IPS DF 19.7 (cell line): ENCODE measurements at places on chromosomes 1 and 21.

GRCh38 chr1:214524824-214525223, 26.6 kb downstream of the PTPN14 start:
- no peak for DNase-seq

- DNase-seq, result no peak
Observed at GRCh38 chr1:21590934-21591333, 78.2 kb downstream of the RAP1GAP start.

DNA sequence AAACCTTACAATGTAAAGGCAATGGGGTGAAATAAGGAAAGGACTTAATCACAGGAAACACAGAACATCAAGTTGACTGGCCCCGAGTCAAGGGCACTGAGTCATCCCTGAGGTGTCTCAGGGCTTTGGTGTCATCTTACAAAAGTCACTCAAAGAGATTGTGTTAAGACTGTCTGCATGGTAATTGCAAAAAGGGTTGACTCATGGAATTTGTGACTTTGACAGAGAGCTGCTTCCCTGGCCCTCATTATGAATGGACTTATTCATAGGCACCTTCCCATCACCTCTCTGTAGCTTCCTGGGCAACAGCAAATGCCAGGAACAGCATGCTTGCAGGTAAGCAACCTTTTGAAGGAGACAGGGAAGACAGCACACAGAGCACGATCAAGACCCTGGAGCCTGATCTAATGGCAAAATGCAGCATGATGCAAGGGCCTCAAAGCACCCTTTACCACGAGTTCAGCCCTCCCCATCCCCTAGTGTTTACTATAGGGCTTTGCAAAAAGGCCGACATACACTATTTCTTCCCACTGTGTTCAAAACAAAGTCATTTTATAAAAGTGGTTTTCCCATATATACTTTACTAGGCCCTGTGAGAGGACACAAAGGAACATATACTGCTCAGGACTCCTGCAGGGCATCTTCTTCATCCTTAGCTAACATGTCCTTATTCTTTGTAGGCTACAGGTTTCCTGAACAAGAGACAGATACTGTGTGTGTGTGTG, 17.1 kb downstream of the ZP4 start:
- peak; percentile 89 for DNase-seq

DNA sequence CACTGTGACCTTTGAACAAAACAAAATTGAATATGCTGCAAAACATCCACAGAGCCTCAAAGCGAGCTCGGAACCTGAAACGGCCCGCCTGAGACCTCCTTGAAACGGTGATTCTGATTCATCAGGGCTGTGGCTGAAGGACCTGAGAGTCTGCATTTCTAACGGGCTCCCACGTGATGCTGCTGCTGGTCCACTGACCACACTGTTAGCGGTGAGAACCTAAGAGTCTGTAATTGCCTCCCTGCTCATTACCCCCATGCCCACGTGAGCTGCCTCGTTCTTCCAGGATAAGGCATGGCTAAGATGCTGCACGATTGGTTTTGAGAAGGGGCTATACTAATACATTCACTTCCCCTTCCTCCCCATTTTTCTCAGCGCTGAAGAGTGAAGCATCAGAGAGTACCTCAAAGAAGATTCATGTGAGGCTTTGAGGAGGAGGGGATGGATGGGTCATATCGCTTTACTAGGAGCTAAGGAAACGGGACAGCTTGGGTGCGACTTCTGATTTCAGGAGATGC, 9.7 kb downstream of the TLR5 start:
- no peak for DNase-seq

GRCh38 chr1:202638019-202638700, 72.1 kb downstream of the SYT2 start:
- DNase-seq, result no peak

GRCh38 chr1:238653693-238654321, 732.6 kb upstream of the CHRM3 start:
- DNase-seq, result no peak

DNA sequence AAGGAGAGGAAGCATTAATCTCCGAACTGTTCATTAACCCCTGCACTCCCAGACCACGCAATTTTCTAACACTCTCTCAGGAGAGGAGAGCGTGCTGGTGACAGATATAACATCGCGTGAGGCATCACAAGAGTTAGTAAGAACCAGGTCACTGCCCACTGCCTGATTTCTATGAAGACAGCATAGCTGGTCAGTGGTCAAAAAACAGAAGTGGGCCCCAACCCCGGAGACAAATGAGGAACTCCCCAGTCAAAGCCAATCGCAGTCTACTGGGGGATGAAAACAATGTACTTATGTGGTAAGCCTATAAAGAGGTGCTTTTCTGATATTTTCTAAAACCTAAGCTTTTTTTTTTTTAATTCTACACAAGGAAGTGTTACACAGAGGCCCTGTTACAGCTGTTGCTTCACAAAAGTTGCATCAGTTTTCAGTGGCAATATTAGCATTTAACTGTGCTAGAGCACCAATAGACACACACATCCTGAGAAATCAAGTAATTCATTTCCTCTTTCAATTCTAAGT, 231.8 kb upstream of the IRF2BP2 start:
- no peak for DNase-seq

DNA sequence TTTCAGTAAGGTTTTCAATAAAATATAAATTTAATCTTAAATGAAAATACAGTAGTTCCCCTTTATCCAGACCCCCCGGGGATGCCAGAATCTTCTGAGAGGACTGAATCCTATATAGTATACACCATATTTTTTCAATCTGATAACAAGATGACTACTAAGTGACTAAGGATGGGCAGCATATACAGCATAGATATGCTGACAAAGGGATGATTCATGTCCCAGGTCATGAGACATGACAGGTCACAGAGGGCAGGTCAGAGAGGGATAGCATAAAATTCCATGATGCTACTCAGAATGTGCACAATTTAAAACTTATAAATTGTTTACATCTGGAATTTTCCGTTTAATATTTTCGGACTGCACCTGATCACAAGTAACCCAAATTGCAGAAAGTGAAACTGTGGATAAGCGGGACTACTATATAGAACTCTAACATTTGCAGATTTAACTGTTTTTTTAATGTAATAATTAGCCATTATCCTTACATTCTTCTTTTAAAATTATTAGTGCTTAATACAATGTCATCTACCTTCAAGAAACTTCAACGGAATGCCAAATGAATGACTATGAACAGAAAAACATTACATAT, 48.8 kb downstream of the LRRC40 start:
- no peak for DNase-seq

GRCh38 chr1:2480986-2481364, 4.9 kb downstream of the PLCH2 start:
- no peak for DNase-seq

DNA sequence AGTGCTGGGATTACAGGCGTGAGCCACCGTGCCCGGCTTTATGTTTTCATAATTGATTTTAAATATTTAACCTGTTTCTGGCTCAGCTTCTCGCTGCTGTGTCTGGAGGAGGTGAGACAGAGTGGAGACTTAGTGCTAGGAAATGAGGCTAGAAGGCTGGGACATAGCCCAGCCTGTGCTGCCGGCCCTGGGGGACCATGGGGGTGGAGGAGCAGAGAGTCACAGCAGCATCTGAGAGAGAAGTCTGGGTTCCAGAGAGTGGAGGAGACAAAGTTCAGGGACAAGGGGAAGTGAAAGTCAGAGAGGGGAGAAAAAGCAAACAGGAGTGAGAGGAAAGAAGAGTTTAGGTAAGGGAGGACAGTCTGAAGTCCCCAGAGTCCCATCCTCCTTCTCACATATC, 71.9 kb downstream of the LHX9 start:
- DNase-seq, result no peak

DNA sequence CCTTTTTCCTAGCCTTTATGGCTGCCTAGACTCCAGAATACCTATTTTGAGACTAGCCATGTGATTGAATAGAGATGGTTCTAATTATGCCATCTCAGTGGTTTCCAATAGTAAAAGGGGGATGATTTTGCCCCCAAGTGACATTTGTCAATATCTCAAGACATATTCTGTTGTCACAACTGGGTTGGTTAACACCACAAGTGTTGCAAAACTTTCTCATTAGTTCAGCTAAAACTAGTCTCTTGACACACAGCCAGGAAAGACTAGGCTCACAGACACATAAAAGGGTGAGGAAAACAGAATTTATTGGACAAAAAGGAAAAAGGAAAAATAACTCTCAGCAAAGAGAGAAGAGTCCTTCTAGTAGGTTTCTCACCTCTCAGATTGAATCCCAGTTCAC, 39.9 kb upstream of the GBP5 start:
- DNase-seq, result no peak

DNA sequence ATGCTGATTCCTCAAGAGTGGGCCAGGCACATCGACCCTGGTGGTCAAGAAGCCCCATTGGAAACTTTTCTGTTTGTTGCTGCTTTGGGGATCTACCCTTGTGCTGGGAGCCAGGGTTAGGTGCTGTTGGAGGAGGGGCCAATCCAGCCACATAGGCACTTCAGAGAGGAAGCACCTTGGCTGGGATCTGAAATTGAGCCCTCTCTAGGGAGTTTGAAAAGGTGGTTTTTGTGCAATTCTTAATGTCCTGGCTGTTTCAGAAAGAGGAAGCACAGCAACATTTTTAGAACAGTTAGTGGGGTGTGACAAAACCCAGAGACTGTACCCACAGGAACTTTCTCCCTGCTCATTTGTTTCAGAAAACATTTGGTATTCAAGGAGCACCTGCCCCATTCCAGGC, 17.2 kb upstream of the BEND5 start:
- DNase-seq, result no peak

- DNase-seq, result no peak
Observed at GRCh38 chr1:94757931-94758330, 62.2 kb upstream of the SLC44A3 start.

DNA sequence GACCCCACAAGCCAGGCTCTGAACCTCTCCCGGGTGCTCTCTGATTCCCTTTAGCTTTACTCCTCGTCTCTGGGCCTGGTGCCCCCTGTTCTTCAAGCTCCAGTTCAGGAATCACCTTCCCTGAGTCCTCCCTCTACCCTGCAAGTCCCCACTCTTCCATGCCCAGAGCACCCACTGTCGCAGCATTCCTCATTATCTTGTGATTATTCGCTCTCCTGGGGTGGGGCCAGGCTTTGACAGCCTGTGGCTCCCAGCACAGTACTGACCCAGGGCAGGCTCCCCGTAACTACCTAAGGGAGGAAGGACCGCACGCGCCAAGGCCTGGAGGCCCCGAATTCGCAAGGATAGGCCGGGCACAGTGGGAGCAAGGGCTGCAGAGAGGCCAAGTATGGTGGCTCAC, 734 bp upstream of the C1orf210 start:
- no peak for DNase-seq

DNA sequence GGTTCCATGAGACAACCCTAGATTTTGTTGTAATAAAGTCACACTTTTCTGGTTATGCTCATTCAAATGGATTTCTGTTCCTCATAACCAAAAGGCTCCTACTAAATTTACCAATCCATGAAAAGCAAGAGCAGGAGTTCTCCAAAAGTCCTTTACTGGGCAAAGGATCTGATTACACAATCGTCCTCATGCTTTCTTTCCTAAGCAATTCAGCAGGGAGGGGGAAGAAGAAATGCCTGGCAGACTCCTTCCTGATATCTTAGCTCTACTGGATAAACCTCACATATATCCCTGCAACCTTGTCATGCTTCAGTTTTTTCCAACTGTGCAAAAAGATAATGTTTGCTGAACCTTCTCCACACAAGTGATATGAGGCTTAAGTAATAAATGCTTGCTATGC, 67.6 kb upstream of the GUCA2B start:
- no peak for DNase-seq

GRCh38 chr1:4749406-4749805, 95.0 kb downstream of the AJAP1 start:
- no peak for DNase-seq

DNA sequence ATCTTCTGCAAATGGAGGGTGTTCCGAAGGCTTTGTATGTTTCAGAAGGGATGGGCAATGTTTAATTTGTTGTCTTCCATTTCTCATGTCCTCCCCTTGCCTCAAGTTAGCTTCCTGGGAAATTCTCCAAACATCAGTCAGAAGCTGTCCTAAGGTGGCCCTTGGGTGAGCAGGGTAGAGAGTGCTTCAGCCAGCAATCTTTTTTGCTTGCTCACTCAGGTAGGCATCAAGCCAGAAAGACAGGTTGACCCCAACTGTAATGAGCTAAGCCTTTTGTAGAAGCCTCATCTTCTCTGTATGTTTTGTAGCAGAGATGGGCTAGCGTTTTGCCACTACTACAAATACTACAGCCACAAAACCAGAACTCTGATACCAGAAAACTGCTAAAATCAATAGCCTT, 321.5 kb upstream of the FAM78B start:
- no peak for DNase-seq

- no peak for DNase-seq
Observed at GRCh38 chr1:53189061-53189460, 7.6 kb upstream of the CPT2 start.
